ENCODE measurements at places on chromosomes 3 and 15.

DNA sequence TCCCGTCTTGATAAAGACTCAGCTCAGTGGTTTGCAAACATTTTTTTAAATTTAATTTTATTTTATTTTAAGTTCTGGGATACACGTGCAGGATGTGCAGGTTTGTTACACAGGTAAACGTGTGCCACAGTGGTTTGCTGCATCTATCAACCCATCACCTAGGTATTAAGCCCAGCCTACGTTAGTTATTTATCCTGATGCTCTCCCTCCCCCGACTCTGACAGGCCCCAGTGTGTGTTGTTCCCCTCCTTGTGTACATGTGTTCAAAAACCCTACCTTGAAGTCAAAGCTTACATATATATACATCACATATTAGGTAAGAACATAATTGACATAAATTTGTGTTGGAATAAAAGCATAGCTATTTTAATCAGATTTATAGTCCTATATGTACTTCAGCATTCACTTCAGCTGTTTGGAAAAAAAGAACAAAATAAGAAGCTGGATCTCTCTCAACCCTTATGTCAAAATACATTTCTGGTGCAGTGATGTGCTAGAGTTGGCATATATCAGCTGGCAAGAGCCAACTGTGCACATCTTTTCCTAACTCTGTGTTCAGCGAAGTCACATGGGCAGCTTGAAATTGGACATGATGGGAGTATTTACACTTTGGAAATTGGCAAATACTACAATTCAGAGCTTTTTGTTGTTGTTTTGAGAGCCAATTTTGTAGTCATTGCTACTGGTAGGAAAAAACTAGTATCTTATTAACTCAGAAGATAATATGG is 26.5 kb downstream of the GPR15 start:
- DNase-seq = no peak

GRCh38 chr3:107578091-107578490 is 55.3 kb downstream of the BBX start:
- no peak for DNase-seq

- DNase-seq = no peak
Measured at GRCh38 chr15:93759629-93760028, 471.7 kb upstream of the MCTP2 start.

DNA sequence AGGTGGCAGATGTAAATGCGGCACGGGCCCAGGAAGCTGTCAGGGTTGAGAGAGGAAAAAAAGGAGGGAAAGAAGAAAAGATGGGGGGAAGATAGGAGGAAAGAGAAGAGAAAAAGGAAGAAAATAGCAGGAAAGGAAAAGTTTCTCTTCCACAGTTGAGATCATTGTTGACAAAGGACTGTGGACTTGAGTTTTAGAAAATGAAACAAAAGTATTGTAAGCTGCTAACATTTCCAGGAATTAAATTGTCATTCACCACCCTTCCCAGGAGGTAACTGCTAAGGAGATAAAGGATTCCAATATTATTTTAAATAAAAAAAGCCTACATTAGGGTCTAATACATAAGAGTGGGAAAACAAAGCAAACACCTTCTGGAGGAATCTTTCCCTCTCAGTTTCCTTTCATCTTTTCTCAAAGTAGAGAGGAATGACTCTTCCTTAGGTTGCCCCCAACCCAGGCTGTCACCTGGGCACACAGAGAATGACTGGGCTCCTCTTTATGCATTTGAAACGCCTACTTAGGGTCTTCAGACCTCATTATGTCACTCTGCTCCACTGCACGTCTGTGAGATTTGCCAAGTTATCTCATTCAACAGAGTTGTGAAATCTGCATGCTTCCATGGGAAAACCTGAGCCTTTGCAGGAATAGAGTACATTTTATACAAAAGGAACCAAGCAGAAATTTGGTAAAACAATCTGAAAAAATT is 194.0 kb downstream of the TNIK start:
- DNase-seq = no peak

GRCh38 chr3:63655519-63655918 is 3.0 kb downstream of the SNTN start:
- DNase-seq = no peak

DNA sequence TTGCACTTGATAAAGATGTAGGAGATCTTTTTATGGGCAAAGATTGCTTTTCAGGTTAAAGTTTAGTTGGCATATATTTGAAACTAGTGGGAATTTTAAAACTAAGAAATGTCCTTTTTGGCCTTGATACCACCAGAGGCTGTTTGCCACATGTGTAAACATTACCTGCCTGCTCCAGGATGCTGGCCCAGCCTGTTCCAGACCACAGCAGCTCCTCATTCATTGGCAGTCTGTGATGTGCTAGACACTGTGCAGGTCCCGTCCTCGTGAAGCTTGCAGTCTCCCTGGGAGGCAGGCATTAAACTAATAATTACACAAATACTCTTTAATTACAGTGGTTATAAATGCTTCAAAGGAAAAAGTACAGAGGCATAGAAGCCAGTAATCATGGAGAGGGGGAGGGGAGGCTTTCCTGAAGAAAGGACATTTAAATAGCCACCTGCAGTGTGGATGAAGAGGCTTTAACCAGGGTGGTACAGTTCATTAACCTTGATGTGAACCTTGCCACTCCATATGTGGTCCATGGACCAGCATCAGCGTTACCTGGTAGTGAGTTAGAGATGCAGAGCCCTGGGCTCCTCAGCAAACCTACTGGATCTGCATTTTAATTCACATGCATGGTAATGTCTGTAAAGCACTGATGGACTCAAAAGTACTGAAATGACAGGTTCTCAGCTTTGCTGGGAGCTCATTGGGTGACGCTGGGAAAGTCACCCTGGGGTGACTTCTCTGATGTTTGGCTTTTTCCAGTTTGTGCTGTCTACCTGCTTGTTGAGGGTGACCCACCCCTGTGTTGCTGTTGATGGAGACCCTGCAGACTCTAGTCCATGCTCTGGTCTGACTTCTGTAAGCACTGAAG is 5.3 kb downstream of the ZNF710 start:
- DNase-seq = no peak

DNA sequence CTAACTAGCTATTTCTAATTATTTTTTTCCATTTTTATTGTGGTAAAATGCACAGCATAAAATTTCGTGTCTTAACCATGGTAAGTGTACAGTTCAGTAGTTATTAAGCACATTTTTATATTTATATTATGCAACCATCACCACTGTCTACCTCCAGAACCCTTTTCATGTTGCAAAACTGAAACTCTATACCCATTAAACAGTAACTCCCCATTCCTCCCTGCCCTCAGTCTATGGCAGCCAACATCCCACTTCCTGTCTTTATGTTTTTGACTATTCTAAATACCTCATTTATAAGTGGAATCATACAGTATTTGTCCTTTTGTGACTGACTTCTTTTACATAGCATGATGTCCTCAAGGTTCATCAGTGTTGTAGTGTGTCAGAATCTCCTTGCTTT is 25.5 kb downstream of the SLC35A5 start:
- DNase-seq = no peak

GRCh38 chr3:66463054-66463631 is 37.7 kb downstream of the LRIG1 start:
- DNase-seq = peak; percentile 19

- no peak for DNase-seq
Measured at GRCh38 chr15:67918205-67918861, 78.5 kb upstream of the RNU6-1 start.

- no peak for DNase-seq
Measured at GRCh38 chr15:87523516-87523915, 733.0 kb downstream of the NTRK3 start.

DNA sequence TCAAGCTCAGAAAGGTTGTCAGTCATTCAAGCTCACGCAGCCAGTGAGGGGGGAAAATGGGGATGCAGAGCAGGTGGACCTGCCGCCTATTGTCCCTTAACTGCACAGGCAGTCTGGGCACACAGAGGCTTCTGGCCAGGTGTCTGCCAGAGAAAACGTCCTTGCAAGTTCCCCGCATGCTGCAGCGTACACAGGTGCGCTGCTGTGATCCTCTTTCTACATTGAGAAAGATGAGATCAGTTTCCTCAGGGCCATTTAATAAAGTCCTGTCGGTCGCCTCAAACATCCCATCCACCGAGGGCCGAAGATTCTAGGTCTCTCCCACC is 445 bp upstream of the TSEN2 start:
- DNase-seq = no peak

GRCh38 chr3:127524296-127524896 is 66.1 kb downstream of the TPRA1 start:
- no peak for DNase-seq

DNA sequence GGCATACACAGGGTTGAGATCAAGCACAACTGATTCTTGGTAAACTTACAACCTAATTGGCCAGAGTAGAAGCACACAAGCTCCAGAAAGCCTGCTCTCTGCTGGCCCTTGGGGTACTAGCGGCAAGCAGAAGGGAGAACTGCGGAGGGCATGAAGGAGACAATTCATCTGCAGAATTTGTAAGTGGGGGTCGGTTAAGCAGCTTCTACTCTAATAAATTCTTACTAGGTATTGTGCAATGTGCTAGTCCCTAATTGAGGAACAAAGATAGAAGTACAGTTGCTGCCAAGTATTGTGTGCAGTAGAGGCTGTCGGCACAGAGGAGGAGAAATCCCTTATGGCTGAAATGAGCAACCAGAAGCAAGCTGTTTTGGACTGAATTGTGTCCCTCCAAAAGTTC is 91.2 kb upstream of the VEPH1 start:
- DNase-seq = no peak

GRCh38 chr3:52471371-52472238 is 16.2 kb downstream of the NISCH start:
- peak; percentile 52 for DNase-seq

GRCh38 chr15:93458597-93458996 is 369.6 kb upstream of the RGMA start:
- DNase-seq = no peak

DNA sequence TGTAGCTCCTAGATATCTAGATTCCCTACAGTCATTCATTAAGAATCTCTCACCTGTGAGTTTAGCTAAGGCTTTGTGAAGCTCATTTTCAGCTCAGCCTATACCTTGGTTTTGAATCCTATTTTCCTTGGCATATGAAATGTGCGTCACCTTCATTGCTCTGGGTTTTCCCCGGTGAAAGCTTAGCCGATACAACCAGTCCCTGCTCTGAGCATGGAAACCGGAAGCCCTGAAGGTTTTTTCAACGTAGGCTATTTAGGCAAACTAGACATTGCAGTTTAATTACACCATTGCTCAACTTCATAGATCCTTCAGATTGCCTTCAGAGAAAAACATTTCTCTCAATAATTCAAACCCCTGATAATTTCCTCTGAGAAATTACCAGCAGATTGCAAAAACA is 206.8 kb upstream of the TPRG1 start:
- no peak for DNase-seq

DNA sequence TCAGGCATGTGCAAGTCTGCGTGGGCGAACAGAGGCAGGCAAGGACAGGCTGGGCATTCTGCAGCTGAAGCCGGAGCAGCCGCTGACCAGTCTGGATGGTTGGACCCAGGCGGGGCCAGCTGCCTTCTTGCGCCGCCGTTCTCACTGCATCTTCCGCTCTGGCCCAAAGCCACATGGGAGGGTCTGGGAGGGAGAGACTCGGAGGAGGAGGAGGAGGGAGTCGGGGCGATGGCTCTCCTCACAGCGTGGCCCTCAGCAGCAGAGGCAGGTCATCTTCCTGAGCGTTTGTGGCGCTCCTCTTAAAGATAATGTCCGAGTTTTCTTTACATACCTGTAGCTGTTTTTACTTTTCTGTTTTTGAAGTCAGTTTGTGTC is 5.9 kb downstream of the CLK3 start:
- DNase-seq = no peak

GRCh38 chr15:89835176-89835564 is 20.5 kb upstream of the ANPEP start:
- no peak for DNase-seq

DNA sequence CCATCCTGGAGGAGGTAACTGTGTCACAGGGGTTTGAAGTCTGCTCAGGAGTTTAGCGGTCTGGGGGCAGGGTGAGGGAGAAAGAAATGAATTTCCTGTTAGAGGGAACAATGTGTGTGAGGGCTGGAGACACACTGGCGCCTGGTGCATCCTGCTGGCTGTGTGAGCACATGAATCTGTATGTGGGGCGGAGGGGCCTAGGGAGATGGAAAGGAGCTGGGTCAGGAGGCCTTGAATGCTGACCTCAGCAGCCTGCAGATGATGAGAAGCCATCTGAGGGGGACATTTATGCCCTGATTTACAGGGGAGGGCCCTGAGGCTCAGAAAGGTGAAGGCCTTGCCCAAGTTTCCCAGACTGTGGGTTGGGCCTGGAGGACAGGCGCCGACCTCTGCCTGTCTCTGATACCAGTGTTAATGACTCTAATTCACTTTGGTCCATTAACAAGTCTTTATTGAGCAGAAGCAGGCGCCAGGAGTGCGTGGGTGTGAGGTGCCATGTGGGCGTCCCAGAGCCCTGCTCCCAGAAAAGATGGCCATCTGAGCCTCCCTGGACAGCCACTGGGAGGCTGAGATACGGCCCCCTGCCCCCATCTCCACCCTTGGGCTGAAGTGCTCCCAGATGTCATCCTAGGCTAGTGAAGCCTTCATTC is 34.8 kb downstream of the LINGO1 start:
- no peak for DNase-seq

DNA sequence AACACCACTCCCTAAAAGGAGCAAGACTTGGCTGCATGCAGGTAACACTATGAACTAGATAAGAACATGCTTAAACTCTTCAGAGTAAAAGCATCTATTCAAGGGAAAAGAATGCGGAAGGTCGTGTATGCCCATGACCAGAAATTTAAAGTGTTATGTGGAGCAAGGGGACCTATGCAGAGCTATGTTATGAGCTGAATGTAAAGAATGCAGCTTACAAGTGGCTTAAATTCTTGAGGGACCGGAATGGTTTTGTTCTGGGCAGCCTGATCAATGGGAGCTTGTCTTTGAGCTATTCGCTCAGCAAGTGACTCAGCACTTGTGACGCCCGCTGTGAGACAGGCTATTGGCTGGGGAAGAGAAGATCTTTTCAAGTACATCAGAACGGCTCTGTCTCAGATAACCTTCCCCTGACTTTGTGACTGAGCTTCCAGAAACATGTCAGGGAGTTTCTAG is 367.5 kb upstream of the THBS1 start:
- no peak for DNase-seq

DNA sequence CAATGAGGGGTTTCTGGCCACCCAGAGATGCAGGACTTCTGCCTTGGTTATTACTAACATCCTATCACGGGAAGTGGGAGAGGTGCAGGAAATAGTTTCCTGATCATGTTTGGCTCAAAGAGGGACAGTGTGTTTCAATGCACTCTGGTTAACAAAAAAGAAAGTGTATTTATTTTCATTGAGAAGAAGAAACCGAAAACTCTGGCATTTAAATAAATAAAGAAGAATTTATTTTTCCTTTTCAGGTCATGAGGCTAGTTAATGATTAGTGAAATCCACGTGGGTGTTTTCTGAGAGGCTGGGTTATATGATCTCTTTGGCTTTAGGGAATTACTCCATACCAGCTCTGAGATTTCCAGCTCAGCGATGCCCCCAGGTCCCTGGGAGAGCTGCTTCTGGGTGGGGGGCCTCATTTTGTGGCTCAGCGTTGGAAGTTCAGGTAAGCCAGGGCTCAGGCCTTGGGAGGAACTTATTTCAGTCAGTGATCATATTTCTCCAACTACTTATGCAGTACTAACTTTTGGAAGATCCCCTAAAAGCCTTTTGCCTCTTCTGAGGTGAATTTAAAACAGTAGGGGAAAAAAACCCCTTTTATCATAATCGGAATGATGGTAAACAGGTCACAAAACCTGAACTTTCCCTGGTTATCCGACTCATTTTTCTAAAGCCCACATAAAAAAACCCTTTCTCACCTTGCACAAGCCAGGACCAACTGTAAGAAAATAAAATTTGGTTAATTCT is at the start of gene PLA1A:
Gene PLA1A, plus strand, starts transcription at position 338 of the 741 bp plus-strand sequence. Its CDS starts 29 bp downstream, at position 367.
- DNase-seq = peak; percentile 20

GRCh38 chr3:40042752-40043443 is 233.5 kb downstream of the MYRIP start:
- no peak for DNase-seq

GRCh38 chr3:127448671-127449070 is 141.9 kb downstream of the TPRA1 start:
- DNase-seq = no peak

All from inflammatory macrophage treated with lipopolysaccharide for 1 hour (primary cell).